ENCODE measurements at places on chromosomes 12 and 14.

GRCh38 chr12:71456990-71457389 lies 17.4 kb downstream of the LGR5 start:
- H3K4me3 ChIP-seq, result no peak overlapping the region
- no peaks in the 10 kb centered on the region for H3K4me1 ChIP-seq
- DNase-seq, result no peak

DNA sequence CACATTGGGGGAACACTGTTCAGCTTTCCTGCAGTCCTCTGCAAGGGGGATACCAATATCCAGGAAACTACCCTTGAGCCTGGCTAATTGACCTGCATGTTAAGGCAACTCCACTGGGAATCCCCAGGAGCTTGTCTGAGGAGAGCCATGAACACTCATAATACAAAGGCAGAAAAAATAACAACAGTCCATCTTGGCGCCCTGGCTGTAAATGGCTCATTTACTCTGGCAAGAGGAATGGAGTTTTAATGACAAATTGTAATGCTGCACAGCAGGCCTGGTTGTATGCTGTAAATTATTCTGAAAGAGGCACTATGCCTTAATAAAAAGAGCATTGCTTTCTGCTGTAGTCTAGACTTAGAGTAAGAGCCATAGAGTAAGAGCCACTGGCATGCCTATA lies 58.3 kb downstream of the SLC8A3 start:
- no peak for DNase-seq
- H3K27ac ChIP-seq, result no peak overlapping the region
- H3K4me1 ChIP-seq, result no peaks in the 10 kb centered on the region
- H3K36me3 ChIP-seq, result no peaks in the 10 kb centered on the region

DNA sequence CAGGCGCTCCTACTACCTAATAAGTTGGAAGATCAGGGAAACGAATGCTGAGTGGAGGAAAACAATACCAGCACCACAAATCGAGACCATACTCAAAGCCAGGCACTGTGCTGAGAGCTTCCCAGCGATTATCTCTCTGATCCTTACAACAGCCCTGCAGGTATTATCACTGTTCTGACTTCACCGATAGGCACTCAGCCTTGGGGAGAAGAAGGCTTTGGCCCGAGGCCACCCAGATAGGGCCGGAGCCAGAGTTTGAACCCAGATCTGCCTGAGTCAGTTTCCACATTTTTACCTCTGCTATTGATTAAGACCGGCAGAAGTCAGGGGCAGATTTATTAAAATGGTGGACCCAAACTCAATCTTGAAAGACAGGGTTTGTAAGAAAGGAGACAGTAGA lies 4.9 kb downstream of the SVOP start:
- H3K36me3 ChIP-seq, result no peaks in the 10 kb centered on the region
- no peak overlapping the region for H3K4me3 ChIP-seq
- no peak for DNase-seq

GRCh38 chr12:42446761-42447160 lies 120.8 kb downstream of the PPHLN1 start:
- H3K27me3 ChIP-seq, result no peaks in the 10 kb centered on the region
- no peak for DNase-seq
- H3K4me3 ChIP-seq, result no peak overlapping the region
- no peaks in the 10 kb centered on the region for H3K4me1 ChIP-seq
- H3K36me3 ChIP-seq, result peaks cover 60% of the 10 kb centered on the region
